ENCODE measurements at places on chromosomes 3 and 15.

- DNase-seq: peak; percentile 38
These were observed 14.0 kb downstream of the SMAD6 start for GRCh38 chr15:66715720-66716655.

DNA sequence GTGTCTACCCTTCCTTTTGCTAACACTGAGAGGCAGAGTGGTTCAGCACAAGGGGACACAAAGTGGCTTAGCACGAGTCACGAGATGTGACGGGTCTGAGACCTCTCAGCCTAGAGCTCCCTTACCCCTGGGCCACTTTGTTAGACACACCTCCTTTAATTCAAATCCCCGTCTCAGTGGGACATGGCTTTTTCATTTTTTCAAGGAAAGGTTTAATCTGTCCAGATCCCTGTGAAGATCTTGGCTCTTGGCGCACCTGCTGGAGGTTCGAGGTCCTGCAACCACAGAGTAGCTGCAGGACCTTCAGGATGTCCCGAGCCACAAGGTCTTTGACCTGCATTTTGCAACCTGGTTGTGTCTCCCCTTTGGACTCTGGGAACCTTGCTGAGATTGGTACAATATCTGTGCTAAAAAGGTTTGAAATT, 52.0 kb downstream of the LPP start:
- no peak for DNase-seq

DNA sequence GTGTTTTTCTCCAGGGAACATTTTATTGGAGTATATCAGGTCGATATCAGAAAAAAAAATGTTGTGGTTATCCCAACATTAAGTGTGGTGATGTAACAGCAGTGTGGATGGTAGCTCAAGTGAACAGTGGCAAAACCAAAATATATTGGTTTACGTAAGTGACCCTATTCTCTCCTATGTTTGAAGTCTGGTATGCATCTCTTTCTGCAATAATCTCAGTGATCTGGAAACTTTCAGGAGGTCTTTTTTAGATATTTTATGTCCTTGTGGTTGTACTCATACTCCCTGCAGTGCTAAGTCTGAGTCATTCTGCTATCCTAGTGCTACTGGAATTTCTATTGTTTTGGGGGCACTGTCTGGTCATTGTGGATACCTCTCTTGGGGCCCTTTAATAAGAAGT, 137.9 kb downstream of the SNRPN start:
- DNase-seq: no peak

DNA sequence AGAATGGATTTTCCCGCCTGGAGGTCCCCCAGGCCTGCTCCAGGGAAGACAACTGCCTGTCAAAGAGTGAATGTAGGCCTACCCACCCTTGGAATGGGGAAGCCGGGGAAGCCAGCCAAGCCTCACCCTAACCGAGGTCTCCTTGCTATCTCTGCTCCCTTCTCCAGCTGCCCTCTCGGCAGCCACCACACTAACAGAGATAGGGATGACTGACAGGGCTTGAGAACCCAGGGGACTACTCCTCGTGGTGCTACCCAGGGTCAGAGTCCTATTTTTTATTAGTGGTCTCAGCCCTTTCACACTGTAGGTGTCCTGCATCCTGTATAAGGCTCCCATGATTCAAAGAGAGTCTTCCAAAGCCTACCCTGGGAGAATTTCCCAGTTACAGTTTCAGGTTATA, 160.6 kb upstream of the CHRM5 start:
- DNase-seq: no peak

DNA sequence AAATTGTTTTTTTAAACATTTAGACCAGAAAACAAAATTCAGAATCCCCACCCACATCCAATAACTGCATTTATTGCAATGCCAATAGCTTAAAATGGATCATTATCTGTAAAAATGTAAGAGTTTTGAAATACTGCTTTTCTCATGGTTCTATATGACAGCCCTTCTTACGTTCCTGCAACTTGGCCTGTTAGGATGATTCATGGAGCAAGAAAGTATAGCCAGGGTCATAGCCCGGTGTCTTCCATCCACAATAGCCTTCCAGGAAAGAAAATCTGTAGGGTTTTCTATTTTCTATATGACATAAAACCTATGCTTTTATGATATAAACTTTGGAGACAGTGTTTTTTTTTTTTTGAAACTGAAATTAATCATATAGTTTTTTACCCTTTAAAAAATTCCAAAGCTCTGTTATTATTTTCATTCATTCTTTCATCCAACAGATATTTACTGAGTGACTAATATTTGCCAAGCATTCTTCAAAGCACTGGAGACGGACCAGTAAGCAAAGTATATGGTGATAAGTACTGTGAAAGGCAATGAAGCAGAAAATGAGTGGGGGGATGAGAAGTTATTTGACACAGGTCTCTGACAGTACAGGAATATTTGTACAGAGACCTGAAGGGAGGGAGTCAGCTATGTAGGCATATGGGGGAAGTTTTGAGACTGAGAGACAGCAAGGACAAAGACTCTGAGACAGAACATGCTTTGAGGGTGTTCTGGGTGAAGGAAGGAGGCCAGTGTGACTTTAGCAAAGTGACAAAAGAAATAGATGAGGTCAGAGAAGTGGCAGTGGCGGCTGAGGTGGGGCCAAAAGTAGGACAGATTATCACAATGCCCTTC, 29.0 kb upstream of the SLC2A2 start:
- DNase-seq: no peak

DNA sequence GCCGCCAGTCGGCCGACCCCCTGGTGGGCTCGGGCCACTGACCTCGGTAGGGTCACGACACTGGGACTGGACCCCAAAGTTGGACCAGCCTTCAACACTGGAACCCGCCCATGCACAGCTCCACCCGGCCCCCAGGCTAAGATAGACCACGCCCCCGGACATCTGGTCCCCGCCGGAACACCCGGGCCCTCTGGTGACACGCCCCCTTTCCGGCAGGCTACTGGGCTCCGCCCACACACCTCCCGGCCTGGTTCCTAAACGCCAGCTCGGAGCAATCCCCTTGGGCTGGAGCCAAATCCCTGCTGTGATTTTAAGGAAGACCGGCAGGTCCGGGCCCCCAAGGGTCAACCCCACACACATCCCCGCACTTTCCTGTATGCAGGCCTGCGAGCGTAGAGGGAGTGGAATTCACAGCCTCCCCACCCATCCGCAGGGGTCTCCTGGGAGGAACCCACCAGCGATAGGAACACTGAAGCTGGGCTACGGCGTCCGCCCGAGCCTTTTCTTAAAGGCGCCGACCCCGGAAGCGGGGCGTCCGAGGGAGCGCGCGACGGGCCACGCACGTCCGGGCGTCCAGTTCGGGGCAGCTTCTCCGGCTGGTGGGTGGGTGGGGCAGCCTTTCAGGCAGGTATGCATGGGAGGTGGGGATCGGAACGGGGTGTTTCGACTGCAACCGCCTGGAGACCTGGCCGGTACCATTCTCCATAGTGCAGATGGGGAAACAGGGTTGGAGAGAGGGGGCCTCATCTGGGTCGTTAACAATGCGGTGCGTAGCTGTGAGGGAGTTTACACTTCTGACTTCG, at the start of gene HEMK1:
TSS of gene HEMK1 (plus strand) at position 576 of the 803 bp plus-strand sequence. CDS start 1,583 bp downstream, outside the sequence.
- peak; percentile 97 for DNase-seq

DNA sequence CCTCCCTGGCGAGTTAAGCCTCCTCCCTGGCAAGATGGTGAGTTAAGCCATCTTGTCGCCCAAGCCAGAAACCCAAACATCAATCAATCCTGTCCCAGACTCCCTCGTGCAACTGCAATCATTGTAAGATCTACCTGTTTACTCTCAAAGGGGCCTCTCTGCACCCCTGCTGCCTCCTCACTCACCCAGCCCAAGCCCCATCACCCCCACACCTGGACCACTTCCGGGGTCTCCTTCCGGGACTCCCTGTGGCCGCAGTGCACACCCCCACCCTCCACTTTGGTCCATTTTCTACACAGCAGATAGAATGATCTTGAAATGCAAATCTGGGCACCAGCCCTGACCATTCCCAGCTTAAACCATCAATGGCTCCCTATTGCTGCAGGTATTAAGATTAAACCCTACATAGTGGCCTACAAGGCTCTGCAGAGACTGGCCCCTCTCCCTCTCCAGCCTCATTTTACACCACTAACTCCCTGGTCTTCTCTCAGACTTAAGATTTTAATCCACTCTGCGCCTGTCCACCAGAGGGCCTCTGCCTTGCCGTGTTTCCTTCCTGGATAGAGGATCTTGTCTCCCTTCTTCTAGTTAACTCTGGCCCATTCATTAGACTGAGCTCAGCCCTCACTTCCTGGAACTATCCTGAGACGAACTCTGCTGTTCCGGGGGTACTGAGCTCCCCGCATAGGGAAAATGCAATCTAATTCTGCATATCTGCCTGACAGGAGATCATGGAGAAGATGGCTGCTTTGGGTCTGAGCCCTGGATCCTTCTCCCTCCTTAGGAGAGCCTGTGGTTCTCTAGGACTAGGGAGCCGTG, 41.9 kb upstream of the SLC6A1 start:
- peak; percentile 34 for DNase-seq

DNA sequence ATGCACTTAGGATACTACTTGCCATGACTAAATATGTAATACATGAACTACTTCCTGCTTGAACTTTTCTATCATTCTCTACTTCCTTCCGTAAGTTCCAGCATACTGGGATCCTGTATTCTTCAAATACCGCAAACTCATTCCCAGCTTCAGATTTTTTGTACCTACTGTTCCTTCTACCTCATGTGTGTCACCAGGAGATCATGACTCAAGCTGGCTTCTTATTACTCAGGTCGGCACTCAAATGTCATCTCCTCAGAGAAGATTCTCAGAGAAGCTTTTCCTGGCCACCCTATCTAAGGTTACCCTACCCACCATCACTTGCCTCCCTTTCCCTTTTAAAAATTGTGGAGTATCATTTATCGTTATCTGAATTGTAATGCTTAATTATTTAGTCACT, 66.7 kb downstream of the RFX7 start:
- no peak for DNase-seq

DNA sequence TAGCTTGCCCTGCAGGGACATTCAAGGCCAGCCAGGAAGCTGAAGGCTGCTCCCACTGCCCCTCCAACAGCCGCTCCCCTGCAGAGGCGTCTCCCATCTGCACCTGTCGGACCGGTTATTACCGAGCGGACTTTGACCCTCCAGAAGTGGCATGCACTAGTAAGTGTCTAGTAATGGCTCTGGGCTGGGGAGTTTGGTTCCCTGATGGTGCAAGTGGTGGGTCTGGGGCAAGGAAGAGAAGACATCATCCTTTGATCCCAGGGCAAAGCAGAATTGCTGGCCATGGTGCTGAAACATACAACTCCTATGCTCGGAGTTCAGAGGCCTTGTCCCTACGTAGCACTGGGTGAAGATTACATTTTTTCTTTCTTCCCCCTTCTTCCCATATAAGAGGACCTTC, 311.4 kb downstream of the EPHB1 start:
- no peak for DNase-seq

DNA sequence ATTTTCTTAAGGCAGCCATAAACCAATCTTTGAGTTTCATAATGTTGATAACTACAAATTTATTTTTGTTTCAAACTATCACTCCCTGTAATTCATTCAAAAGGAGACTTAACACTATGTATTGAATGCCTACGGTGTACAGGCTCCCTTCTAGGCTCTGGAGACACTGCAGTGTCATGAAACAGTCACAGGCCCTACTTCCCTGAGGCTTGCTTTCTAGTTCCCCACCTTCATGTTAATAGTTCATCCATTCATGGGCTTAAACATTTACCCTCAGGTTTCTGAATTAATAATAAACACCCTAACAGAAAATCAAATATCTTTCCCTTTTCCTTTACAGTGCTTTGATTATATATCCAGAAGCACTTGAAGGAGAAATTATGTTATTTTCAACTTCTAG, 168.7 kb downstream of the CHL1 start:
- no peak for DNase-seq

DNA sequence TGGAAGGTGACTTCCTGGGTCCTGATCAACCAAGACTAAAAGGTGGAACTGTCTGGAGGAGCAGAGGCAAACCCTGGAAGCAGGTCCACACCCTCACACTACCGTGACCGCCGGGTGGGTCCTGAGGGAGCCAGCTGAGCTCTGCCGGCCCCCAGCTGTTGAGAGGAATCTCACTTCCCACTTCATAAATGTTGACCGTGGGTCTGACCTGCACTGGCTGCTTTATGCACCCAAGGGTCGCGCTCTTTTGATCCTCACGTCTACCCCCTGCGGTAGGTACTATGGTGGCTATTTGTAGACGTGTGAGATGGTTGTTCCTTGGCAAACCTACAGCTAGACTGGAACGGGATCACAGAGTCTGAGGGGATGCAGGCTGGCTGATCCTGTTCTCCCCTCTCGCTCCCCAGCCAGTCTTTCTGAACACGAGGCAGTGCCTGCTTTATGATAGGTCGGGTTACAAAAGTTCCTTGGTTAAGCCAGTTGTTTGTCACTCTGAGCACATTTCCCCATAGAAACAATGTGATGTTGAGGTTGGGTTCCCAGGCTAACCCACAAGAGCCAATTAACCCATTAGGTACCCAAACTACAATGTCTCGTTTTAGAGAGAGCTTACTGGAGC, 113.0 kb upstream of the ETV5 start:
- DNase-seq: no peak

- no peak for DNase-seq
These were observed 45.2 kb upstream of the SYNPR start for GRCh38 chr3:63232764-63233396.

- no peak for DNase-seq
These were observed 253.0 kb upstream of the NSMCE3 start for GRCh38 chr15:29522373-29523276.

GRCh38 chr15:63876085-63876662, 42.4 kb upstream of the HERC1 start:
- no peak for DNase-seq

GRCh38 chr15:39285071-39285470, 295.8 kb upstream of the THBS1 start:
- DNase-seq: no peak

DNA sequence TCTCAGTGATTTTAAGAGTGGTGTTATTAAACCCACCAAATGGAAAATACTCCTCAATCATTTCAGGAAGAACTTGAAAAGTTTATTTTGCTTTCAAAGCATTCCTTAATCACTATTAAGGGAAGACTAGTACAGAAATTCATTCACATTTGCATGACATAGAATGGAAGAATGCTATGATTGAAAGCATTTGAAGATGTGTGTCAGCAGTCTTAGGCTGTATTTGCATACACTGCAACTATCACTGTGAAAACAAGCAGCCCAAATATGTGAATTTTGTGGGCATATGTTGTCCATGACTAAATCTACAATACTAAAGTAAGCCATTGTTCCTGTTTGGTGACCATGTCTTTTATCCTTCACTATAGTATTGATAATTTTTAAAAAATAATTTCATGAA, 95.8 kb downstream of the CNTN3 start:
- no peak for DNase-seq

DNA sequence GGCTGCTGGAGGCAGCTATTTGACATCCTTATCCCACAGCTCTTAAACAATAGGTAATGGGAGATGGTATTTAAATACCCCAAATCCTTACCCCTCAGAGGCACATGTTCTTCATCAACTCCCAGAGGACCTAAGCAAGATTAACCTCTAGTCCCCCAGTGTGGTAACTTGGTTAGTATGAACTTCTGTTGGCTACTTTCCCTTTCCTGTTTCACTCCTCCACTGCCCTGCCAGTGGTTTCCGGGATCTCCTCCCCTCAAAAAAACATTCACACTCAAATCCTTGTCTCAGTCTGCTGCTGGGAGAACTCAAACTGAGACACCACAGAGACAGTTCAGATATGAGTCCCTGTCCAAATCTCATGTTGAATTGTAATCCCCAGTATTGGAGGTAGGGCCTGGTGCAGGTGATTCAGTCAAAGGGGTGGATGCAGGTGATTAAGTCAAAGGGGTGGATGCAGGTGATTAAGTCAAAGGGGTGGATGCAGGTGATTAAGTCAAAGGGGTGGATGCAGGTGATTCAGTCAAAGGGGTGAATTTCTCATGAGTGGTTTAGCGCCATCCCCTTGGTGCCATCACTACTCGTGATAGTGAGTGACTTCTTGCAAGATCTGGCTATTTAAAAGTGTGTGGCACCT, 335.0 kb upstream of the CTNNB1 start:
- no peak for DNase-seq

All from inflammatory macrophage treated with lipopolysaccharide for 1 hour (primary cell).